Bronchial epithelial cell (primary cell): ENCODE measurements at places on chromosomes 7 and 10. TPM values are rescaled to one million over a fixed set of nuclear protein-coding genes. Genes with fewer than 3 reads are reported as not detected.

LIPN gene
- total RNA-seq: 1.3 TPM in 1 of 2 replicates, not detected in the other

TMEM213 gene
- total RNA-seq: not detected in 2 replicates

- DNase-seq: no peak
Measured at GRCh38 chr10:14312014-14312413, 18.7 kb downstream of the FRMD4A start.

GRCh38 chr7:157840914-157841772 lies 504.3 kb downstream of the DNAJB6 start:
- DNase-seq: no peak

DNA sequence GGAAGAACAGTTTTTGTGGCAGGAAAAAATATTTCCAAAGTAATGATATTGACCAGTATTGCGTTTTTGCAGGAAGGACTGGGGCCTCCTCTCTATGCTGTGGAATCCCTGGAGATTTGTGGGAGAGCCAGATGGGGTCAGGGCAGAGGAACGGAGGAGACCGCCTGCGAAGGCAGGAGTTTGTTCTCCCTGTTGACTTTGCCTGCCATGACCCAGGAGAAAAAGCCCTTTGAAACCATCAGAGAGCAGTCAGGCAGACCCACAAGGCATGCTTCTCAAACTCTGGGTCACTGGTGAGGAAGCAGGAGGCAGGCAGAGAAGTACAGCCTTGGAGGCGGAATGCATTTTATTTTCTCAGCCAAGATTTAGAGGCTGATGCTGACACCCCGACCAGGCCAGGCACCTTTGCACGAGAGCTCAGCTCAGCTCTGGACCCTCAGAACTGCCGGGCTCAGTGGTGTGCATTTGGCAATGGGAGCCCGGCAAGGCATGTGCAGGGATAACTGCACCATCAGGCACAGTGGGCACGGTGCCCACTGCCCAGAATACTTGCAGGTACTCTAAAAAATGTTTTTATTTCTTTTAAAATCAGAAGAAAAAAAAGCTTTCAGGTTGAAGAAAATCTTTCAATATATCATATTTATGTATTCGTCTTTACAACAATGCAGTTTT lies 410.4 kb downstream of the RPS24 start:
- DNase-seq: no peak

CHN2 gene
- total RNA-seq: 0.53 TPM in 1 of 2 replicates, not detected in the other

CDK5 gene
- 11.6 and 12.4 TPM in 2 replicates for total RNA-seq

ATOH7 gene
- total RNA-seq: under 0.01 TPM in 1 of 2 replicates, not detected in the other

GRCh38 chr10:59771162-59771807 lies 18.0 kb upstream of the MRLN start:
- no peak for DNase-seq

GRCh38 chr10:77823811-77824542 lies 102.6 kb downstream of the DLG5 start:
- no peak for DNase-seq

PLPP4 gene
- total RNA-seq: 0.13 and 0.26 TPM in 2 replicates

DPYSL4 gene
- total RNA-seq: 0.13 and 0.26 TPM in 2 replicates

- DNase-seq: peak; percentile 36
Measured at GRCh38 chr7:20282959-20283358, 47.7 kb upstream of the ITGB8 start.

- no peak for DNase-seq
Measured at GRCh38 chr7:151261529-151261928, 13.0 kb upstream of the SMARCD3 start.

DNA sequence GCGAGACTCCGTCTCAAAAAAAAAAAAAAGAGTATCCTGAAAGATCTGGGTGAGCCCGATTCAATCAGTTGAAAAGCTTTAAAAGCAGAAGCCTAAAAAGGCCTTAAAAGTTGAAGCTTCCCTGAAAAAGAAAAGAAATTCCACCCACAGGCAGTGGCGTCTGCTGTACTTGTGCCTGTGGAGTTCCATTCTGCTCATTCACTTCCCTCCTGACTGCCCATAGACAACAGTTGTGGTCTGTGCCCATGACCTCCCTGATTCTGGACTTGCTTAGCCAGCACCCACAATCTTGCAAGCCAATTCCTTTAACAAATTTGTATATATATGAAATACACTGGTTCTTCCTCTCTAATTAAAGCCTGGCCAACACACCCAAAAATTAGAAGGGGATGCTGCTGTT lies 141.7 kb downstream of the DLG5 start:
- no peak for DNase-seq

- peak; percentile 10 for DNase-seq
Measured at GRCh38 chr7:123131140-123131539, 68.6 kb downstream of the SLC13A1 start.

NPC1L1 gene
- total RNA-seq: under 0.01 TPM in 2 replicates

DNAJC2 gene
- 16.8 and 18.7 TPM in 2 replicates for total RNA-seq

GRCh38 chr7:132882714-132883428 lies 199.0 kb downstream of the CHCHD3 start:
- DNase-seq: no peak

SH3PXD2A gene
- 12.4 and 16.1 TPM in 2 replicates for total RNA-seq

DNA sequence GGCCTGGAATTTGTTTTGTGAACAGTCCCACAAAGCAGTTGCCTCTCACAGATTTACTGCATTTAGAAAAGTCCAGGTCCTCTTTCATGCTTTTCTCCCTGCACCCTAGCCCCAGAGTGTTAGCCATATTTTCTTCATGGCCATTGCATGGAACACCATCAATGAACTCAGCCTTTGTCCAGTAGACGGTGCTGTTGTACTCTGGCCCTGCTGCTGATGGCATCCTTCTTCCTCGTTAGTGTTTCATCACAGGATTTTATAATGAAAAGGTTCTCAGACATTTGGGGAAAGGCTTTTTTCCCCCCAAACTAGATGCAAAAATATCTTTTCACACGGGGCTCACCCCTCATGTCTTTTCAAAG lies 93.0 kb upstream of the SLC25A13 start:
- DNase-seq: peak; percentile 58

- DNase-seq: no peak
Measured at GRCh38 chr10:129796710-129797420, 167.2 kb downstream of the EBF3 start.

DNA sequence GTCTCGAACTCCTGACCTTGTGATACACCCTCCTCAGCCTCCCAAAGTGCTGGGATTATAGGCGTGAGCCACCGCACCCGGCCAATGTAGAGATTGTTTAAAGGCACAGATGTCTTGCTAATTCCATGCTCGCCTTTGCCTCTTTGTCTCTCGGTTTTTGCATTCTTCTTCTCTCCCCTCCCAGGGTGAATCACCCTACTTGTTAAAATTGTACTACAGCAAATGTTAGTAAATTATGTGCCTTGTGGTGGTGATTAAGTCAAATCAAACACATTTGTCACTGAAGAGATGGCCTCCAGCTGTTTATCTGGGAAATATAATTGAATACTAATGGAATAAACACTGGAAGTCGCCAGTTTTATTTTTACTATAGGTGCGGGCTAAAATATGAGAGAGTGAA lies 384.4 kb upstream of the AUTS2 start:
- no peak for DNase-seq

- no peak for DNase-seq
Measured at GRCh38 chr10:49179699-49180443, 8.3 kb downstream of the TMEM273 start.

ANXA8 gene
- total RNA-seq: 79.4 and 176 TPM in 2 replicates

- DNase-seq: no peak
Measured at GRCh38 chr7:139732471-139733167, 45.2 kb downstream of the HIPK2 start.

DNA sequence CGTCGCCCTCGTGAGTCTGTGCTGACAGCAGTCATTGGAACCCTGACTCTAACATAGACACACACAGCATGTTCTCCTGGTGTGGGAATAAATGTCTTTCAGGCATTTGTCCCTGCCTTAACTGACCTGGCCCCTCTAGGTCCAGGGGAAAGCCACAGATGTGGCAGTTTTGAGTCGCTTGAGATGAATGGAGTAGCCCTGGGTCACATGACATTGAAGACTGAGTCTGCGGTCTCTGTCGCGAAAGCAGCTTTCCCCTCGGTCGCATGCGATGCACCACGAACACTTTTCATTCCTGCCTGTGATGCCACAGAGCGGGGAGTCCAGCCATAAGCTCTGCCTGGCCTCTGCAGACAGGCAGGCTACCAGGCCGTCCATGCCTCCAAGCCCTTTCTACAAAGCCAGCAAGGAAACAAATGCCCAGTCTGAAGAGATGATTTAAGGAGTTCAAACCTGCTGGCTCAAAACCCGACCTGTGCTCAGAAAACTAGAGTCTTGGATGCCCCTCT lies 172.3 kb downstream of the WDR37 start:
- DNase-seq: no peak

GRCh38 chr7:30726296-30727006 lies 25.5 kb upstream of the INMT start:
- no peak for DNase-seq

GNAT3 gene
- total RNA-seq: not detected in 2 replicates

GRCh38 chr10:60487543-60487942 lies 97.9 kb upstream of the ANK3 start:
- DNase-seq: no peak

- no peak for DNase-seq
Measured at GRCh38 chr7:106061301-106061979, 50.7 kb downstream of the SYPL1 start.

EIF3B gene
- 195 and 262 TPM in 2 replicates for total RNA-seq

- DNase-seq: no peak
Measured at GRCh38 chr10:132421847-132422751, 25.1 kb downstream of the PWWP2B start.

DNA sequence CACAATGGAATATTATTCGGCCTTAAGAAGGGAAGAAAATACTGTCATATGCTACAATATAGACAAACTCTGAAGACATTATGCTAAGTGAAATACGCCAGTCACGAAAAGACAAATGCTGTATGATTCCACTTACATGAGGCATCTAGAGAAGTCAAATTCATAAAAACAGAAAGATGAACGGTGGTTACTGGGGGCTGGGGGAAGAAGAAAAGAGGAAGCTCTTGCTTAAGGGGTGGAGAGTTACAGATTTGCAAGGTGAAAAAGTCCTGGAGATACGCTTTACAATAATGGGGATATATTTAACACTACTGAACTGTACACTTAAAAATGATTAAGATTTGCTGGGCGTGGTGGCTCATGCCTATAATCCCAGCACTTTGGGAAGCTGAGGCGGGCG lies 49.0 kb downstream of the PSMC2 start:
- DNase-seq: no peak

DNA sequence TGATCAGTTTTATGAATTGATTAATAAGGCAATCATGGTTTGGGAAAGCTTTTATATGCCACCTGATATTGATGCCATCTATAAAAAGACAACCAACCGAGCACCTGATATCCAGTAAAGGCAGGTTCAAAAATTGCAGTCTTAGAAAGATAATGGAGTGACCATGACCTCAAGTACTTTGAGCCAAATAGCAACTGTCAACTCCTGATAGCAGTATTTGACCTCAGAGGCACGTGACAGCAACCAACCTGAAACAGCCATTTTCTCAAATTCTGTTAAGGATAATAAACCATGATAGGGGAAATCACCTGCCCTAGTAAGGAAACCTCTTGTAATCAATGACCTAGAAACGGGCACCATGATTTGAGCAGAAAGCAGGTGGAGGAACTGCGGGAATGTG lies 77.1 kb upstream of the NFE2L3 start:
- DNase-seq: no peak

GRCh38 chr10:12846718-12847117 lies 154.8 kb downstream of the CCDC3 start:
- peak; percentile 8 for DNase-seq

DNA sequence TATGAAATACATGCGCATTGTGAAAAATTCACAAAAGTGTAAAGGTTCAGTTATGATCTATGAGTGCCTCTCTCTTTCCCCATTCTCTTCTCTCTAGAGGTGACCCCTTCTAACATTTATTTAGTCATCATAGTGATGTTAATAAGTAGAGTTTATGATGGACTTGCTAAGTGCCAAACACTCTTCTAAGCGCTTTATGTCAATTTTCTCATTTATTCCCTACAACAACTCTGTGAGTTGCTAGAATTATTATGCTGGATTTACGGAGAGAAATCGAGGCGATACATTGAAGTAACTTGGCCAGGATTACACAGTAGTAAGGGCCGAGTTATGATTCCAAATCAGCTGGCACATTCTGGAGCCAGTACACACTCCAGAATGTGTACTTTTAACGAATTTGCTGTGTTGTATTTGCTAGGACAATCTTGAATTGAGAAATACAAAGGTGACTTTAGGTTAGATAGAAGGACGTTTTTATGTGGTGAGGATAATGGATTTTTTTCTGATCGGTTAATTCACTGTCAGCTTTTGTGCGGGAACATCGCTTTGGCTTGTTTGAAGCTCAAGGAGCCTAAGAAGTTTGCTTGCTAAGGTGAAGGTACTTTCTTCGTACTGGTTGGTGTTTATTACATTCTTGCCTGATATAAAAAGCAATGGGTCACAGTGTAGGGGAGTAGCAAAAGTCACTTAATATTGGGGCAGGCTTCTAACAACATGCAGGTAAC lies 1.4 kb downstream of the ATRNL1 start:
- no peak for DNase-seq

HYAL4 gene
- total RNA-seq: under 0.01 and 0.13 TPM in 2 replicates

- DNase-seq: peak; percentile 82
Measured at GRCh38 chr10:77168861-77169260, 468.7 kb downstream of the KCNMA1 start.

MMD2 gene
- not detected in 2 replicates for total RNA-seq

DNA sequence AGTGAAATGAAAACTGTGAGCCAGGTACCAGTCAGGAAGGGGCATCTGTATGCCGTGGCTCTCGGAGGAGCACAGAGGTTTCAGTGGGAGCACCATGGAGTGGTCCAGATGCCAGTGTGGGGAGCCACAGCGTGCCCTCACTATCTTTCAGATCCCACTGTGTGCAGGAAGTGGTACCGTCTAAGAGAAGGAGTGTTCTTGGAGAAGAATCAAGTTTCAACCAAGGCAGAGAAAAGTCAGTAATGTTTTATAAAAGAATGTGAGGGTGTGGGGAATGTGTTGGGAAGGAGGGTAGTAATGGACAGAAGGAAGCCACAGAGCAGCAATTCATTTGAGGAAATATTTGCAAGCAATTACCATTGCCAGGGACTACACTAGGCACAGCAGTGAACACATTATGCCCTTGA lies 35.6 kb downstream of the PRKAR2B start:
- DNase-seq: no peak

- no peak for DNase-seq
Measured at GRCh38 chr7:114793155-114793845, 128.6 kb upstream of the MDFIC start.

DNA sequence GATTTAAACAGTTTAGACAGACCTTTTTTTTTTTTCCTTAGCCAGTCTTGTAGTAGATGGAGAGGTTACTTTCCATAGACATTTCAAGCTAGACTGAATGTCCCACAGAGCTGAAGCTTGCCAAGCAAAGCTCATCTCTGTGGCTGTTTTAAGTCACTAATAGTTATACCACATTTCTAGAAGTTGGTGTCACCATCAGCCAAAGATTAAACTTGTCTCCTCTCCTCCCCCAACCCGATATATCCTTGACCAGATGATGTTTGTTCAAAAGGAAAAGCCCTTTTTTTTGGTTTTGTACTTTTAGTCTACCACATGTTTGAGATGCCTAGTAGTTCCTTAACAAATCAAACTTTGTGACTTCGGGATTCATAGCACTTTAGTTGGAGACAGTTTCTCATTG lies 66.1 kb downstream of the ADD3 start:
- DNase-seq: no peak

ZRANB1 gene
- total RNA-seq: 26.5 and 29.5 TPM in 2 replicates
